ENCODE measurements at places on chromosomes 7 and 10.
A peak's percentile ranks its signal among the peaks of the same experiment; 100 is the strongest.

GRCh38 chr7:156121434-156121833 is 309.2 kb upstream of the SHH start:
- DNase-seq, result no peak

GRCh38 chr7:3753868-3754267 is 452.8 kb downstream of the SDK1 start:
- no peak for DNase-seq

DNA sequence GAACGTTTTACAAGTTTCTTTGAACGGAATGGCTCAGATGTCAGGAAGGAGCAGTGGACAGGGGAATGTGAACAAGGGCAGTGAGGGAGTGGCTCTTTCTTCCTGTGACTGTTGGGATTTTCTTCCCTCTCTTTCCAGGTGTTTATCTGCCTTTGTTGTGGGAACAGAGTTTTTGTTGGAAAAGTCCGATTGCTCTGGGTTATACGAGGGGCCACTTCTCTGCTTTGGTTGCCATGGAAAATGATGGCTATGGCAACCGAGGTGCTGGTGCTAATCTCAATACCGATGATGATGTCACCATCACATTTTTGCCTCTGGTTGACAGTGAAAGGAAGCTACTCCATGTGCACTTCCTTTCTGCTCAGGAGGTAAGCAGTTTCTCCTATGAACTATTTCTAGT is 41.4 kb downstream of the ZRANB1 start:
- DNase-seq, result peak; percentile 44

- DNase-seq, result no peak
Observed at GRCh38 chr10:1745780-1746456, 8.6 kb upstream of the ADARB2 start.

- DNase-seq, result no peak
Observed at GRCh38 chr10:78524342-78524741, 490.7 kb downstream of the RPS24 start.

DNA sequence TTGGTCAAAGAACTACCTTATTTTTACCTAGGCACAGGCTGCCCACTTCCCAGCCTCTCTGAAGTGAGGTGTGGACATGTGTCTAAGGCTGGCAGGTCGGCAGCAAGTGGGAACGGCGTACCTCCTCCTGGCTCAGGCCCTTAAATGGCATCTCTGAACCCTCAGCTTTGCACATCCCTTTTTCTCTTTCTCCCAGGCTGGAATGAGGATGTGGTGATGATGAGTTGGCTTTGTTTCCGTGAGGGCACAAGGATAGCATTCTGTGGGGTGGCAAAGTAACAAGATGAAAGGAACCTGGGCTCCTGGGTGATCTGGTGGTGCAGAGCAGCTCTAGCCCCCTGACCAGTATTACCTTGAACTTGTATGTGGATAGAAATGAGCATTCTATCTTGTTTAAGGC is 196.8 kb downstream of the REEP3 start:
- DNase-seq, result no peak

GRCh38 chr7:51308265-51308664 is 8.3 kb downstream of the COBL start:
- no peak for DNase-seq

GRCh38 chr7:128783143-128783861 is 7.7 kb upstream of the OPN1SW start:
- peak; percentile 68 for DNase-seq

GRCh38 chr7:28178599-28178998 is 2.0 kb downstream of the JAZF1 start:
- DNase-seq, result no peak

DNA sequence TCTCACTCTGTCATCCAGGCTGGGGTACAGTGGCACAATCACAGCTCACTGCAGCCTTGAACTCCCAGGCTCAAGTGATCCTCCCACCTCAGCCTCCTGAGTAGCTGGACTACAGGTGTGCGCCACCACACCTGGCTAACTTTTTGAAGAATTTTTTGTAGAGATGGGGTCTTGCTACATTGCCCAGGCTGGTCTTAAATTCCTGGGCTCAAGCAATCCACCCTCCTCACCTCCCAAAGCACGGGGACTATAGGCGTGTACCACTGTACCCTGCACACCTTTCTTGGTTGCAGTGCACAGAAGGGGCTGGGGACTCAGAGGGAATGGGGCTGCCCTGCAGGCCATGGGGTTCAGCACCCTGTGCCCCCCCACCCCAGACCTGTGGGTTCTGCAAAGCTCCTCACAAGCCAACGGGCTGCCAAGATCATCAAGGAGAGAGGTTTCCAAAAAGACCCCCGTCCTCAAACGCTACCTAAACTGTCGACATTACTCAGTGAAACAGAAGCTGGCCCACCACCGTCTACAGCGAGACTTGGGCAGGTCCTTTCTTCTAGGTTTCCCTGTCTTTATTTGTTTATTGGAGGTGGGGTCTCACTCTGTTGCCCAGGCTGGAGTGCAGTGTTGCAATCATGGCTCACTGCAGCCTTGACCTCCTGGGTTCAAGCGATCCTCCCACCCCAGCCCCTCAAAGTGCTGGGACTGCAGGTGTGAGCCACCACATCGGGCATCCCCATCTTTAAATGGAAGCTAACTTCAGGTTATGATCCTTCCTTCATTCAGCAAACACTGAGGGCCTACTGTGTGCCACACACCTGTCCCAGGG is 26.6 kb upstream of the ELFN1 start:
- no peak for DNase-seq

DNA sequence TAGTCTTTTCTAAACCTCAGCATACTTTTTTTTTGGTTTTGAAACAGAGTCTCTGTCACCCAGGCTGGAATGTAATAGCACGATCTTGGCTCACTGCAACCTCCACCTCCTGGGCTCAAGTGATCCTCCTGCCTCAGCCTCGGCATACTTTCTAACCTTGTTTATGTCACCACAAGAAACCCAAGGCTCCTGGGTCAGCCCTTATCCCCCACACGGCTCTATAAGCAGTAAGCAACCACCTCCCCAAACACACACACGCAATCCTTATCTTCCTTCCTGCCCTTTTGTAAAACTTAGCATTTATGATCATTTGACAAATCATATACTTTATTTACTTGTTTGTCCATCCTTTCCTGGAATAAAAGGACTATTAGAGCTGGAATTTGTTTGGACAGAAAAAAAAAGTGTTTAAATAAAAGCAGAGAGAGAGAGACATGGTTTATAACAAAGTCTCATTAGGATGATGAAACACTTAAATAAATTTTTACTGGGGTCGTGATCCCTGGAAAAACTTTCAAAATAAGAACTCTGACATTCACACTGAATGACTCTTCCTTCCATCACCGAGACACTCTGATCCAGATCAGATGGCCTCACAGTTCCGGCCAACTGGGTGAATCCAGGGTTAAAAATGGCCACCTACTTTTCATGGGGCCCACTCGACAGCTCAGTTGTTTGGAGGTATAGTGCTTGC is 72.7 kb upstream of the PIK3CG start:
- DNase-seq, result peak; percentile 33

DNA sequence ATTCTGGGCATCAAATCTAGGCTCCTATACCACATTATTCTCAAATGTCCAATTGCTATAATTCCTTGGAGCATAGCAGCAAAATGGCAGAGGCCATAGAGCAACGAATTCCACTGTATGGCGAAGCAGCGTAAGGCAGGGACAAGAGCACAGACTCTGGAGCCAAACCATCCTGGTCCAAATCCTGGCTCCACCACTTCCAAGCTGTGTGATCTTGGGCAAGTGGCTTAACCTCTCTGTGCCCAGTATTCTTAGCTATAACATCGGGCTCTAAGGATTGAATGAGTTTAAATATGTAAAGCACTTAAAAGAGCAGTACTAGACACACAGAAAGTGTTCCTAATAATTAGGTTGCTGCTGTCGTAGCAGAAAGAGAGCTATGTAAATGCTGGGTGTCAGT is 56.2 kb downstream of the TACC2 start:
- DNase-seq, result no peak

GRCh38 chr7:43444711-43445578 is 138.0 kb upstream of the STK17A start:
- no peak for DNase-seq

GRCh38 chr10:60731134-60731885 is 47.0 kb upstream of the CDK1 start:
- no peak for DNase-seq

DNA sequence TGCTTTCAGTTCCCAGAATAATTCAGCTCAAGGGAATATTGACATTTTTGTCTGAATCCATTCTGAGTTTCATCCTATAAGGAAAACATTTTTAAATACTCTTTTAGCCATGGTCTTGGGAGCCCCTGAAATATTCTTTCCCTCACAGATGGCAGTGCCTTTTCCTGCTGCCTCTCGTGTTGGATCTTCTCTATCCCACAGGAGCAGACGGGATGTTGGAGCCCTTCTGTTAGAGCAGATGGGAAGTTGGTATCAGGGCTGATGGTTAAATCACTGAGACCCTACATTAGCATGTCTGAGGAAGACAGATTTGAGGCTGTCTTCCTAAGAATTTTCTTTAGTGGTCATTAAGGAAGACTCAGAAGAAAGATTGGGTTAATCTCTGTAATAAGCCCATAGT is 737.8 kb downstream of the LRMDA start:
- no peak for DNase-seq

- DNase-seq, result peak; percentile 93
Observed at GRCh38 chr7:44101966-44102845, 1.9 kb upstream of the AEBP1 start.

GRCh38 chr7:106257752-106258151 is 27.0 kb downstream of the NAMPT start:
- DNase-seq, result no peak

DNA sequence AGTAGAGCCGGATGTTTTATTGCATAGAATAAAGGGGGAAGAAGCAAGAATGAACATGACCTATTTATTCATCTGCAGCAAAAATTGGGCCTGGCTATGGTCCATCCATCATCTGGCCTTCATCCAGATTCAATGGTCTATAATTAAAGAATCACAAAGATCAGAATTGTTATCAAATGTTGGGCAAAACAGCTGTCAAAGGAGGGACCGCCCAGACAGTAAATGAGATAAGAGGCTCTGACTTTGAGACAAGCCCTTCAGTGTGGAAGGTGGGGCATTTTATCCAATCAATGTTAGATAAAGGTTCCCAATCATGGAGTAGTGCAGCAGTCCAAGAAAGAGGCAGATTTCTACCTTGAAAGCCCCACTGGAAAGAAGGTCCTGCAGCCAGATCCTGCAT is 153.5 kb downstream of the PARD3 start:
- no peak for DNase-seq

- no peak for DNase-seq
Observed at GRCh38 chr10:87603196-87603595, 56.5 kb upstream of the PAPSS2 start.

DNA sequence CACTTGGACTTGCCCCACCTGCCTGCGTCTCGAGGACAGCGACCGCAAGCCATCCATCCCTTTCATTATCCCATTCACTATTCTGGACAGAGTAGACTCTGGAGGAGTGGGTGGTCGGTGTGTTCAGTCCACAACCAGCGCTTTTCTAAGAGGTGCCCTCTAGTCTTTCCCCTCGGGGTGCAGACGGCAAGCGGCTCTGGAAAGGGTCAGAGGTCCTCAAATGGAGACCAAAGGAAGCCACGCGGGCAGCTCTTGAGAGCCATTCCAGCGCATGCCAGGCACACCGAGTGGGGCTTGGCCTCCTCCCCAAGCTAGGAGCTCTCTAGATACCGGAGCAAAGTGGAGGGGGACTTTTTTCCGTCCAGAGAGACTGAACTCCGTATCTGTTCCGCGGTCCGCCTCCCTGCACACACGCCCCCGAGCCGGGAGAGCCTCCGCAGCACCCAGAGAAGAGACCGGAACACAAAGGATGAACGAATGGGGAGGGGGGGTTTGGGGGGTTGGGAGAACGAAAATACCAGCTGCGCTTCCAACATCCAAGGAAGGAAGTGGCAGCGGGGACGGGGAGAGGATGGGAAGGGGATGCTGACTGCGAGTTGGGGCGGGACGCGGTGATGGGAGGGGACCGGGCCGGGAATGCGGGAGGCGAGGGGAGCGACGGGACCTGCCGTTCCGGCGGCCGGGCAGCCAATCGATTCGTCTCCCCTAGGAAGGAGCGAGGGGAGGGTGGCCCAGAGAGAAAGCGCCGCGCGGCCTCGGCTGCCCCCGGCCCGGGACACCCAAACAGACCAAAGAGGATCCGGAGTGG is 515 bp downstream of the GSDME start:
- peak; percentile 36 for DNase-seq

DNA sequence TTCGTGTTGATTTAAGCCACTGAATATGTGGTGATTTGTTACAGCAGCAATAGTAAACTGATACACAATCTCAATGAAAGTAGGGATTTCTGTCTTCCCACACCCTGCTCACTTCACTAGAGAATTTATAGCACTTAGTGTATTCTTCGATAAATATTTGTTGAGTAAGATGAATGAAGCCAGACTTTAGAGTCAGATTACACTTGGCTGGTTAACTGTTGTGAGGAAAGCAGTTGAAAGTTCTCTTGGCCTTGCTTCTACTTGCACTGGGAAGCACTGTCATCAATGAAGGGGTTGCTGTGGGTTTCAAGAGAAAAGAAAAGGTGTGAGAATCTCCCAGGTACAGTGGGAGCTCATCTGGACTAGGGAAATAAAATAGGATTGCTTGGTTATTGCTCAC is 82.1 kb upstream of the IGFBP3 start:
- DNase-seq, result no peak

DNA sequence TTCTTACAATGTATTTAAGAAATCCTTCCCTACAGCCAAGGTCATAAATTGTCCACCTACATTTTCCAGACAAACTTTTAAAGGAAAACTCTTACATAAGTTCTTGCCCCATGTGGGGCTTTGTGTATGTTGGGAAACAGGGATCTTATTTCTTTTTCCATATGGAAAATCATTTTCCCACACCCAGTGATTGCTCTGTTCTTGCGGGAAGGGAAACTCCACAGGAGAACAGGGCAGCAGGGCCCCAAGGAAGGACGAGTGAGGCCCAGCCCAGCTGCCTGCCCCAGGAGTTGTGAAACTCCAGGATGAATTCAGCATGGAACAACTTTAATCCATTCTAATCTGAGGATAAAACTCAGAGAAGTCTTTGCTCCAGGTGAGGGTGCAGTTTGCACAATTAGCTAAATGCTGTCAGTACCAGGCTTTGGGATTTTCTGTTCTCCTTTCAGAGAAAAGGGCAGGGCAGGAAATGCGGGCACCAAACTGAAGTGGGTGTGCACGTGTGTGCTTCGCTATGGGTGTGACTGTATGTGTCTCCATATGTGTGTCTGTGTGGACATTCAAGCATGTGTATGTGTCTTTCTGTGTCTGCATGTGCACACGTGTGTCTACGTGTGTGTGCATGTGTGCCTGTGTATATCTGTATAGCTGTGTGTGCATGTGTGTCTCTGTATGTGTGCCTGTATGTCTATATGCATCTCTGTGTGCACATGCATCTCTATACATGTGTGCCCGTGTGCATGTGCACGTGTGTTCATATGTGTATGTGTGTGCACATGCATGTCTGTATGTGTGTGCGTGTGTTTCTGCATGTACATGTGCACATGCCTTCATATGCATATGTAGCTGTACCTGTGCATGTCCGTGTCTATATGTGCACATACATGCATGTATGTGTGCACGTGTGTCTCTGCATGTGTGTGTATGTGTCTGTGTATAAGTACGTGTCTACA is 102.0 kb upstream of the FAM20C start:
- peak; percentile 15 for DNase-seq

Data from HFFc6 (cell line).